ENCODE measurements at places on chromosomes 6 and 20. TPM values are rescaled to one million over a fixed set of nuclear protein-coding genes. Genes with fewer than 3 reads are reported as not detected.

PSORS1C2 gene
- total RNA-seq: not detected

TMEM181 gene
- total RNA-seq: 16.9 TPM

RWDD2A gene
- 1.6 TPM for total RNA-seq

EFCAB8 gene
- total RNA-seq: 0.94 TPM

AVP gene
- total RNA-seq: not detected

MLN gene
- not detected for total RNA-seq

APOM gene
- 3.9 TPM for total RNA-seq

ERVFRD-1 gene
- not detected for total RNA-seq

CCN5 gene
- total RNA-seq: not detected

TBXT gene
- total RNA-seq: not detected

TMEM14C gene
- 66.6 TPM for total RNA-seq

DCBLD1 gene
- total RNA-seq: 3.7 TPM

TSPO2 gene
- total RNA-seq: not detected

SLPI gene
- 0.37 TPM for total RNA-seq

DEF6 gene
- total RNA-seq: 186 TPM

Measured in activated CD4-positive, alpha-beta T cell treated with anti-CD3 and anti-CD28 coated beads, Interleukin-2, amount 10 ng/mL, durations not matched to agents 7 days and 5 days (primary cell).